ENCODE measurements at places on chromosomes 1 and 21.

GRCh38 chr21:33496345-33496744, 4.8 kb upstream of the DNAJC28 start:
- no peak for DNase-seq

- DNase-seq: no peak
These were observed 301.1 kb downstream of the MATN1 start for GRCh38 chr1:30422251-30422650.

DNA sequence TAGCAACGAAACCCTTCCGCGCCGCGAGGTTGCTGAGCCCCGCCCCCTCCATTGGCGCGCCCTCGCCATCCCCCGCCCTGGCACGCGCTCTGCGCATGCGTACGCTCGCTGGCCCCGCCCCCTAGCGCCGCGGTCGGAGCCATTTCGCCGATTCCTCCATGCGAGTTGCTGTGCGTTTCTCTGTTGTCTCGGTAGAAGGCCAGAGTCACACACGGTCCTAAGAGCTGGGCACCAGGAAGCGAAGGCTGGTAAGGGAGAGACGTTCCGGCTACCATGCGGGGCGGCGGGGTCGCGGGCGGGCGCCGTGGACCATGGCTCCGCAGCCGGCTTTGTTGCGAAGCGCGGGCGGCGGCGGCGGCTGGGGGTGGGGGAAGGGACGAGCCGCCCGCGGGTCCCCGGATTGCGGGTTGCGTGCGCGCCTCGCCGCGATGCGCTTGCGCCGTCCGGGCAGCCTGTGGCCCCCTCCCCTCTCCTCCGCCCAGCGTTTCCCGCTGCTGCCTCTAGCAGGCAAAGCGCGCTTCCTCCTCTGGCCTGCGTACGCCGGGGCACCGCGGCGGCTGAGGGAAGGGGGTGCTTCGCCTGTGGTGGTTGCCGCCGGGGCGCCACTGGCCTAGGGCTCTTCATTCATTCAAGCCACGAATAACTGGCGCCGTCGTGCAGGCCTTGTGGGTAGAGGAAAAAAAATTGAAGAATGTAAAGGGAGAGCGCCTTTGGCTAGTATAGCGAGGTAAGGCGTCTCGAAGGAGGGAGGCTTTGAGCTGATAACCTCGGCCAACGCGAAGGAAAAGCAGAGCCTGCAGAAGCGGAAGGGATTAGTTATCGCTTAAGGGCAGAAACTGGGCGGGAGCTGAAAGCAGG, at the start of gene DHX9:
Gene DHX9, plus strand, starts transcription at position 139 of the 858 bp plus-strand sequence. CDS start 3,220 bp downstream, outside the sequence.
- peak; percentile 94 for DNase-seq

DNA sequence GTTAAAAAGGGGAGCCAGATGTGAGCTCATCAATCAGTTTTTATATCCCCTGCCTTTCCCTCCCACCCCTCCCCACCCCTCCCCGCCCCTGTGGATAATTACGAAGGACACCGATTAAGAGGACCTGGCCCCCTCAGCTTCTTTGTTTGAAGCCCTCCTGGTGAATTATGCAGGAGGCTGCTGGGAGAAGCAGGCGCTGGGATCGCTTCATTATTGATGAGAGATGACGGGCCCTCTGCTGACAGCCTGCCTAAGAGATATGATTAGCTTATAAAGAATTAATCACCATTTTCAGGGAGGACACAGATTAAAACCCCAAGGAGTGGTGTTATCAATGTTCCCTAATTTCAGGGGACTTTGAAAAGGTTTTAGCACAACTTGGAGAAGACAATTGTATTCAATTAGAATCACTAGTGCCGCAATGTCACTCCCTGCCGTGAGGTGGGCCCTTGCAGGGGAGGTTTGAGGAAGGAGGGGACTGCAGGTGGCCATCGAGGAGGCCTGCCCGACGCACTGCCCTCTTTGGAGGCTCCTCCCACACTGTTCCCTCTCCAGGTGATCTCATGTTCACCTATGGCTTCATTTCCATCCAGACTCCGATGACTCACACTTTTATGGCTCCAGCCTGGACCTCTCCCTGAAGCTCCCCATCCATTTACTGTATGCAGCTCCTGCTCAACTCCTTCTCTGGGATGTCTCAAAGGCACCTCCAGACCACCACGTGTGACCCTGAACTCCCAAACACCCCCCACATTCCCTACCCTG, 67.0 kb upstream of the KLHDC7A start:
- DNase-seq: no peak

DNA sequence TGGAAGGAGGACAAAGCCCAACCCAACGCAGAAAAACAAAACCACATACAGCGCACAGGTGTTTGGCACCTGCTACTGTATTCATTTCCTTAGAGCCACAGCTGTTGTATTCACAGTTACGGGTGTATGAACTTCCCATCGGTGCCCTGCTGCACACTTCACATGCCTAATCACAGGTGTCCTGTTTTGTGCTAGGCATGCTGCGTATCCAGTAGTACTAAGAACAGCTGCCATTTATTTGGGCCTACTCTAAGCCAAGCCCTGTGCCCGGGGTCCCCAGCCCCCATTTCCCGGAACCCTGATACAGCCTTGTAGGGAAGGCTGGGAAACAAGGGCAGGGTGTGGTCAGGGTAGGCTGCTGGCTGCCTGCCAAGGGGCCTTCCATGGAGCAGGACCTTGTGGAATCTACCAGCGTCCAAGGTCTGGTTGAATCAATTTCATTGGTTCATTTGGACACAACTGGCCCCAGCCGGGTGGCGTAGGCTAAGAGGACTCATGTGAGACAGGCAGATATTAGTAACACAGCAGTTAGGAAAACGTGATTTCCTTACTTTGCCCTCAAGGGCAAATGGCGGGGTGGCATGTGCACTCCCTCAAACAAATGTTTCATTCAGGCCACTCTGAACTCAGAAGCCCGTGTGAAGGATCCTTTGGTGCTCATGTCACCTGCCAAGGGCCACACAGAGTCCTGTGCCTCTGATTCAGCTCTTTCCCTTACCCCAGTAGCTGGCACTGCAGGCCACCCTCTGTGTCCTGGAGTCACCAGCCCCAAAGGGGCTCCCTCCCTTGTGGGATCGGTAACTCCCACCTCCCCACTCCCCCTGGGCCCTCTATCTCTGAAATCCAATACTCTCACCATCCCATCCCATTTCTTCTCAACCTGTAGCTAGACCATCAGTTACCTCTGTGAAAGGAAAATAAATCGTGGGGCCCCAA, 986 bp upstream of the RNF186 start:
- DNase-seq: no peak

DNA sequence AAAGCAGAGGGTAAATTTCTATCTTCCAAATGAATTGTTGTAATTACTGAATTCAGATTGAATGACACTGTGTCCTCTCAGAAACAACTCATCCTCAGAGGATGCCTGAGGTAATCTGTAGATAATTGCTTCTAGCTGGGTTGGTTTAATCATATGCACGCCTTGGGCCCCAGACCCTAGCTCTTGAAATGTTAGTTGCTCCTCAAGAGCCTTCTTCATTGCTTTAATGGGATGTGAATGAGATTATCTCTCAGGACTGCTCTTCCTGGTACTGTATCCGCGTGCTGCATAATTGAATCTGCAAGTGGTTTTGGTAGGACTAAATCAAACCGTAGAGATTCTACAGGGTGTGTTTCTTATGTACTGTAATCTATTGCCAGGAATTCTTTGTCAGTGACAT, 569.3 kb upstream of the NEGR1 start:
- no peak for DNase-seq

- DNase-seq: no peak
These were observed 6.3 kb upstream of the LRRC52 start for GRCh38 chr1:165537356-165538109.

DNA sequence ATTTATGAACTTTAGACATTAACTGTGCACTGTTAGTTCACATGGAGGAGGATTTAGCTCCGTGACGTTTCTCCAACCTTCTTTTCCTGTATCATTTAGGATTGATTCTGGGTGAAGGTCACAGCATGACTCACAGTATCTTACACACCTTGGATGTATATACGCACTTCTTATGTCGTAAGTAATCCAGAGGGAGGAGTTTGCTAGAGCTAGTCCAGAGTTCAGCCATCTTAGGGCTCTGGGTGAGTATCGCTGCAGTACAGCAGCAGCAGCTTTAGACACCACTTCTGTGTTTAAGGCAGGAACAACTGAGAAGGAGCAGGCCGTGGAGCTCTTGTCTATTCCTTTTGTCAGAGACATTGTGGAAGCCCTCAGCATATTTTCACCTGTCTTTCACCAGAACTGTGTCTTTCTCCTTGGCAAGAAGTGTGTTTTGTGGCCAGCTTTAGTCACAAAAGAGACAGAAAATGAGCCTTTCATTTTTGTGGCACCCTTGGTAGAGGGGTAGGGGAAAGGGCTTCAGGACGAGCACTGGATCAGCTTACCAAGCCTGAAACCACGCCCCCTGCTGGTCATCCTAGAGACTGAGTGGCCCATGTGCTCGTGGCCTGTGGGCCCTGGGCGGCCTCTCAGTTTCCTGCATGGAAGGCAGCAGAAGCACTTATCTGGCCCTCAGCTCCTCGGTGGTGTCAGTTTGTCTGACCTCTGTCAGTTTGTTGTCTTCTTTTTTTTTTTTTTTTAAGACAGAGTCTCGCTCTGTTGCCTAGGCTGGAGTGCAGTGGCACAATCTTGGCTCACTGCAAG, 64.0 kb downstream of the ADARB1 start:
- peak; percentile 73 for DNase-seq
